ENCODE measurements at places on chromosomes 16 and 17.

DNA sequence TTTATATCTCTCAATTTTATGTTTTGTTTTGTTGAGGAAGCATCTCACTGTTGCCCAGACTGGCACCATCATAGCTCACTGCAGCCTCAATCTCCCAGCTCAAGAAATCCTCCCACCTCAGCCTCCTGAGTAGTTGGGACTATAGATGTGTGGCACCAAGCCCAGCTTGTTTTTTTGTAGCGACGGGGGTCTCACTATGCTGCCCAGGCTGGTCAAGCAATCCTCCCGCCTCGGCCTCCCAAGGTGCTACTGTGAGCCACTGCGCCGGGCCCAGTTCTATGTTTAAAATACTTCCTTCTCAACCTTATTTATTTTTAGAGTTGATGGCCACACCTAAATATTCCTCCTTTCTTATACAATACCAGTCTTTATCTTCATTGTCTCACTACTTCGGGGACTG, 1.9 kb upstream of the NFE2L1 start:
- DNase-seq: no peak

GRCh38 chr17:74045608-74046280, 157.7 kb upstream of the RPL38 start:
- DNase-seq: no peak

GRCh38 chr17:13086142-13086769, 68.4 kb upstream of the ELAC2 start:
- DNase-seq: no peak

DNA sequence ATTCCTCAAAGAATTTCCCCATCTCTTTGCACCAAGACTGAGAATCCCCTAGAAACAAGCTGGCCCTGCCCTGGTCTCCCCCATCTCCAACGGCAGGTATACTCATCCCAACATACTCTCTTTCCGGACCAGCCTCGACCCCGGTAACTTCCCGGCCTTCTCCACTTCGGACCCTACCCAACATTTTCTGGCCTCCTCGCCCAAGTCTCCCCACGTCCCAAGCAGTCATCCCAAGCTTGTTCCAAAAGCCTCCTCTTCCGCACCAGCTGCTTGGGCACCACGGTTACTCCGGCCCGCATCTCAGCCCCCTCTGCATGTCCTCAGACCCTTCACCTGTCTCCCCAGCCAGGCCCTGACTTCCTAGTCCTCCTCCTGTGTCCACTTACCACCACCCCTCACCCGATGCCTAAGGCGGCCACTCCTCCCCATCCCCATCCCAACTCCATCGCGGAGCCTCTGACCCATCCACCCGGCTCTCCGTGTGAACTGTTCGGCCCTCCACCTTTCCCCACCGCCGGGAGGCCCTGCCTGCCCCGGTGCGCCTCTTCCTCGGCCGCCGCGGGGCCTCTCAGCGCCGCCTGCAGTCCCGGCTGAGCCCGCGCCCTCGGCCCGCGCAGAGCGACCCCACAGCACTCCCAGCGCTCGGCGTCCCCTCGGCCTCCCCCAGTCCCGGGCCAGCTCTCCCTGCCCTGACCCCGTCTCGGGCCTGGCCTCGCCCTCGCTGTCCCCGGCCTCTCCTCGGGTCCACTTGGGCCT, 994 bp downstream of the PITPNA start:
- DNase-seq: no peak

- no peak for DNase-seq
Measured at GRCh38 chr16:81604960-81605383, 160.4 kb downstream of the CMIP start.

- DNase-seq: no peak
Measured at GRCh38 chr17:45127548-45128300, 4.6 kb downstream of the PLCD3 start.

GRCh38 chr17:9241371-9241712, 220.0 kb downstream of the NTN1 start:
- DNase-seq: no peak

- no peak for DNase-seq
Measured at GRCh38 chr17:7656958-7657609, 6.4 kb downstream of the ATP1B2 start.

DNA sequence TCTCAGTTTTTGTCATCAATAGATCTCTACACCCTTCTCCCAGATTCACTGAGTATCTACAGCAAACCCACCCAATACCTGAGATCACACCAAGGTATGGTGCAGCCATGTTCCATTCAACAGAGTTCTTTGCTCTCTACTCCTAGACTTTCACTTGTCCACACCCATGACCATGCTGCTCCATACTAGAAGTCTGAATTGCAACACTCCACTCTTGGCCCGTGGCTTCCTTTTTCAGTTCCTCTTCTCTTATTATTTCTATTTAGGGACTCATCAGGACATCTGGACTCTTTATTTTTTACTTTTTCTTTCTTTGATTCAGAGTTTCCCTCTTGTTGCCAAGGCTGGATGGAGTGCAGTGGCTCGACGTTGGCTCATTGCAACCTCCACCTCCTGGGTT, 37.1 kb downstream of the YWHAE start:
- peak; percentile 20 for DNase-seq

GRCh38 chr16:720447-720989, 428 bp upstream of the ANTKMT start:
- DNase-seq: no peak

GRCh38 chr17:64225410-64225809, 37.6 kb downstream of the TEX2 start:
- DNase-seq: no peak

GRCh38 chr16:75351183-75351582, 82.1 kb downstream of the CFDP1 start:
- no peak for DNase-seq

DNA sequence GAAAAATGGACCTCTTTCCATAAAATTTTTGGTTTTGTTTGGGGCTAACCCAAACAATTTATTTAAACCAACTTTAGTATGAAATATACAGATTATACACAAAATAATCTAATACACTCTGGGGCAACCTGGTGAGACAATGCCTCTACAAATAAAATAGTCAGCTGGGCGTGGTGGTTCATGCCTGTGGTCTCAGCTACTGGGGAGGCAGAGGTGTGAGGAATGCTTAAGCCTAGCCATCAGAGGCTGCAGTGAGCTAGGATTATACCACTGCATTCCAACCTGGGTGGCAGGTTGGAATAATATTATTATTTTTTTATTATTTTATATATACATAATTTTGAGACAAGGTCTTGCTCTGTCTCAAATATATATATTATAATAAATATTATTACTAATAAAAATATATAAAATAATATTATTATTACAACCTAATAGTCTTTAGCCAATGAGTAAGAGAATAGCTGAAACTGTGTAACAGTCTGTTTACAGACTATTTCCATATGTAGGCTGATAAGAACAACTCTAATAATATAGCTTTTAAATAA, 50.5 kb downstream of the GLG1 start:
- no peak for DNase-seq

DNA sequence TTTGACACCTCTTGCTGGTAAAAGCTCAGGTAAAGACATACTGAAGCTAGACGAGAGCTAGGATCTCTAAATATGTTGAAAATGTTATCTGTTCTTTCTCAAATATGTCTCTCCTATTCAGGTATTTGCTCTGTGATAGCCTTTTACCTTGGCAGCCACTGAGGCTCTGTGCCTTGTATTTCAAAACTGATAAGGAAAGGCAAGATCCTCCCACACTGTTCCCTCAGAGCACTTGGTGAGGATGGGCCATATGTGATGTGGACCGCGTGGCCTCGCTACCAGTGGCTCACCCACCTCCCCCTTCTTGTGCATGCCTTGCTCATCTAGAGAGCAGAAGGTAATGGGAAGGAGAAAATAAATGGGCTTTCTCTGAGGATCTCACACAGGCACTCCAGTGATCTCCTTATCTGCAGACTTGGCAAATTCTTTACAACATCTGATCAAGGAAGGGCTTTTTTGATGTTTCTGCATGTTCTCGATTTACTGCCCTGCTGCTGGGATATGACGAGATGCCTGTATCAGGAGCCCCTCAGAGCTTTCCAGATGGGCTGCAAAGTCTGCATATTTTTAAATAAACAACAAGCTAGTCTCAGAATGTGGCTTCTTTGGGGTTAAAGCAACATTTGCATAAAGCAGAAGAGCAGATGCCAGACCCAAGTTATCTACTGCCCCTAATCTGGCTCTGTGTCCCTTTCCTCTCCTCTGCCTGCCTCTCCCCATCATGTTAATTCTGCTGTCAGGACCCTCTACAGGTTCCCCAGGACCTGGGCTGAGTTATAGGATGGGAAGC, 16.9 kb downstream of the HOXB1 start:
- no peak for DNase-seq

DNA sequence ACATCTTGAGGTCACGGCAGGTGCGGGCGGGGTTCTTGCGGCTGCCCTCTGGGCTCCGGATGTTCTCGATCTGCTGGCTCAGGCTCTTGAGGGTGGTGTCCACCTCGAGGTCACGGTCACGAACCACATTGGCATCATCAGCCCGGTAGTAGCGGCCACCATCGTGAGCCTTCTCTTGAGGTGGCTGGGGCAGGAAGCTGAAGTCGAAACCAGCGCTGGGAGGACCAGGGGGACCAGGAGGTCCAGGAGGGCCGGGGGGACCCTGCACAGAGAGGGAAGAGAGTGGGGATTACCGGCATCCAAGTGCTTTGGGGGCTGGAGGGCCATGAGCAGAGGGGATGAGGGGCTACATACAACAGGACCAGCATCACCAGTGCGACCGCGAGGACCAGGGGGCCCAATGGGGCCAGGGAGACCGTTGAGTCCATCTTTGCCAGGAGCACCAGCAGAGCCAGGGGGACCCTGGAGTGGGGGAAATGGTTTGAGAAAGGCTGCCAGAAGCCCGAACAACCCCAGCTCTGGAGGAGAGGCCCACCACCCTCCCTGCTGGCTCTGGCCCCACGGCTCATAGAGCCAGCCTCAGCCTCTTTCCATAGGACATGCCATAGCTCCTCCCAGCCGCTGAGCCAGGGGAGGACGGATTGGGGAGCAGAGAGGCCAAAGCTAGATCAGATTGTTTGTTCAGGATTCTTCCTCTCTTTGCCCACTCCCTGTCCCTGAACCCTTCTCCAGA, 14.6 kb downstream of the COL1A1 start:
- DNase-seq: no peak

DNA sequence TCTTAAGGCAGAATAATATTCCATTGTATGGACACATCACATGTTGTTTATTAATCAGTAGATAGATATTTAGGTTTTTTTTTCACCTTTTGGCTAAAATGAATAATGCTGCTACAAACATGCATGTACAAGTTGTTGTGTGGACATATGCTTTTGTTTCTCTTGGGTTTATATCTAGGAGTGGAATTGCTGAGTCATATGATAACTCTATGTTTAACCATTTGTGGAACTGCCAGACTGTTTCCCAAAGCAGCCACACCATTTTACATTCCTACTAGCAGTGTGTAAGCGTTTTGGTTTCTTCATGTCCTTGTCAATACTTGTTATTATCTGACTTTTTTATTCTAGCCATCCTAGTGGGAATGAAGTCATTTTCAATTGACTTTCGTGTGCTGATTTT, 21.3 kb downstream of the CYLD start:
- no peak for DNase-seq

DNA sequence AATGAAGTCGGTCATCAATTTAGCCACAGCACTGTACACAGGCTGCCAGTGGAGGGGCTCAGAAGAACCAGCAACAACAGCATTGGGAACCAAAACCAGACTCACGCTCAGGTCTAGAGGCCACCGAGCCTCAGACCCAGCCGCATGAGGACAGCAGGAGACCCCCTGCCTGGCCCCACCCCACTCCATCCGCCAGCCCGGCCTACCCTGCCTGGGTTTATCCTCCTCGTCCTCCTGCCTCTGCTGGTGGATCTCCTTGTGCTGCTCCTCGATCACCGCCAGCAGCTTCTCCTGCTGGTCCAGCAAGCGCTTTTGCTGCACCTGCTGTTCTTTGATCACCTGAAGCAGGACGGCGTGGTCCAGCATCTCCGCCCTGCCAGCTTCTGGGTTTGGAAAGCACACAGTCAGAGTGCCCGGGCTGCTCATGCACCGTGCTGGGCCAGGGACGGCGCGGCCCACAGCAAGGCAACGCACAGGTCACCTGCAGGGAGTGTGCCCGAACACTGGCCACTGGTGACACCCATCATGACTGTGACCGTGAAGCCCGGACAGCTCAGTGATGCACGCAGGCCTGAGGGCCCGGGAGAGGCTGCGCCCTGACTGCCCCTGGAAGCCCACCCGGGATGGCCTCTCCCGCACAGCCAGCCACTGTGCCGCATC, 7.7 kb downstream of the NDUFAF8 start:
- no peak for DNase-seq

DNA sequence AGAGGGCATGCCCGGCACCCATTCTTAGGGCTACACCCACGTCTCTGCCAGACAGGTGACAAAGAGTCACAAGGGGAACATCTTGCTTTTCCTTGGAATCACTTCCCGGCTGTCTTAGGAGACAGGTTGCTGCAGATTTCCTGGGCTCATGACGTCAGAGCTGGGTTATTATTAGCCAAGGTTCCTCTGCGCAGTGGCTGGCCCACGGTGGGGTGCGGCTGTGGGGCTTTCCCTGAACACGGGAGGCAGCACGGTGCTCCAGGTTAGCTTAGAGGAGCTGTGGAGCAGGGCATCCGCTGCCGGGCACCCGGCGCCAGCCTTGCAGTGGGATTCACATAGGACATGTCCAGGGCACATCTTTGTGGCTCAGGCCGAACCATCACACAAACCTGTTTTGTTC, 118.0 kb upstream of the PLCG2 start:
- DNase-seq: no peak

DNA sequence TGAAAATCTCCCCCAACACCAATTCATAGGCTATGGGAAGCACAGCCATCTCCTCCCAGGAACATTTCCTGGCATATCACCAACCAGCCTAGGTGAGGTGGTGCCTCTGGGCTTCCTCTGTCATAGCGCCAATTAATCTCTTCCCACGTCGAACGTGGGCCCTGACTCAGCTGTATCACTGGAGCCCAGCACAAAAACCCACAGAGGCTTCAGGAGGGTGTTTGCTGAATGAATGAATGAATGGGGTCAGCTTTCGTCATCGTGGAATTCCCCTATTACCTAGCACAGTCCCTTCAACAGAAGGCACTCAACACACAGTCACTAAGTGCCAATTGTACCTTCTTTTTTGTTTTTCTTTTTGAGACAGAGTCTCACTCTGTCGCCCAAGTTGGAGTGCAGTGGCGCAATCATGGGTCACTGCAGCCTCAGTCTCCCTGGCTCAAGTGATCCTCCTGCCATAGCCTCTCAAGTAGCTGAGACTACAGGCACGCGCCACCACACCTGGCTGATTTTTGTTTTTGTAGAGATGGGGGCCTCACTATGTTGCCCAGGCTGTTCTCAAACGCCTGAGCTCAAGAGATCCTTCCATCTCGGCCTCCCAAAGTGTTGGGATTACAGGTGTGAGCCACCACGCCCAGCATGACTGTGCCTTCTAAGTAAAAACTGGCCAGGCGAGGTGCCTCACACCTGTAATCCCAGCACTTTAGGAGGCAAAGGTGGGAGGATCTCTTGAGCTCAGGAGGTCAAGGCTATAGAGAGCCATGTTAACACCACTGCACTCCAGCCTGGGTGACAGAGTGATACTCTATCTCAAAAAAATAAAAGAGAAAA, 4.1 kb downstream of the ZNF688 start:
- DNase-seq: peak; percentile 61

- peak; percentile 41 for DNase-seq
Measured at GRCh38 chr17:50163843-50164696, 1.7 kb upstream of the SGCA start.

Measured in CD4-positive, alpha-beta T cell treated with Interferon gamma for 1 hour (primary cell).